ENCODE measurements at places on chromosomes 12 and 14. TPM values are rescaled to one million over a fixed set of nuclear protein-coding genes. Genes with fewer than 3 reads are reported as not detected.

GRCh38 chr14:86217523-86217922 is 687.6 kb downstream of the FLRT2 start:
- DNase-seq: no peak

GRCh38 chr12:69936214-69936731 is 111.2 kb downstream of the MYRFL start:
- DNase-seq: no peak

GRCh38 chr12:63508543-63508942 is 159.8 kb downstream of the DPY19L2 start:
- no peak for DNase-seq

The MIP gene
- total RNA-seq: 0.63 TPM

GRCh38 chr12:104749545-104749944 is 208.5 kb downstream of the SLC41A2 start:
- no peak for DNase-seq

DNA sequence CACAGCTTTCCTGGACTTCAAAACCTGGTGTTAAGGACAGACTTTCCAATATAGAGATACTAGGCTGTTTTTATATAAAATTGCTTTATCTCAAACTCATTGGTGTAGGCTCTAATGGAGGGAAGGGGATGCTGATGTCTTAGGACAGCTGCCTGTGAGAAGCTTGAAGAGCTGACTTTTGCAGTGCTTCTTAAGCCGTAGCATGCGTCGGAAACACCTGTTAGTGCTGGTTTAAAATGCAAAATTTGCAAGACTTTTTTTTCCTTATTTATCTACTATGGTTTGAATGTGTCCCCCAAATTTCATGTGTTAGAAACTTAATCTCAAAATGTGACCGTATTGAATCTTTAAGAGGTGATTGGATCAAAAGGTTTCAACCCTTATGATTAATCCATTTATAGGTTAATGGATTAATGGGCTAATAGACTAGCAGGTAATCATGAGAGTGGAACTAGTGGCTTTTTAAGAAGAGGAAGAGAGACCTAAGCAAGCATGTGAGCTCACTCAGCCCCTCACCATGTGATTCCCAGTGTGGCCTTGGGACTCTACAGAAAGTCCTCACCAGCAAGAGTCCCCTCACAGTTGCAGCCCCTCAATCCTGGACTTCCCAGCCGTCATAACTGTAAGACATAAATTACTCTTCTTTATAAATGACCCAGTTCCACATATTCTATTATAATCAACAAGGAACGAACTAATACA is 60.9 kb upstream of the FUT8 start:
- no peak for DNase-seq

- DNase-seq: no peak
Observed at GRCh38 chr12:89327486-89328094, 24.7 kb downstream of the DUSP6 start.

Data from testis (tissue), 5 donors.